ENCODE measurements at places on chromosomes 7 and 10. TPM values are rescaled to one million over a fixed set of nuclear protein-coding genes. Genes with fewer than 3 reads are reported as not detected.

The TMEM176A gene
- not detected for total RNA-seq

The AS3MT gene
- total RNA-seq, result 5.3 TPM

The ZNF425 gene
- total RNA-seq, result 4.5 TPM

The CPEB3 gene
- total RNA-seq, result 0.92 TPM

The MMD2 gene
- total RNA-seq, result not detected

The RNF148 gene
- total RNA-seq, result not detected

The TRAPPC14 gene
- 8.3 TPM for total RNA-seq

The SUN3 gene
- not detected for total RNA-seq
